ENCODE measurements at places on chromosomes 7 and 10.

GRCh38 chr10:74671716-74672115, 154.7 kb upstream of the KAT6B start:
- DNase-seq, result no peak

DNA sequence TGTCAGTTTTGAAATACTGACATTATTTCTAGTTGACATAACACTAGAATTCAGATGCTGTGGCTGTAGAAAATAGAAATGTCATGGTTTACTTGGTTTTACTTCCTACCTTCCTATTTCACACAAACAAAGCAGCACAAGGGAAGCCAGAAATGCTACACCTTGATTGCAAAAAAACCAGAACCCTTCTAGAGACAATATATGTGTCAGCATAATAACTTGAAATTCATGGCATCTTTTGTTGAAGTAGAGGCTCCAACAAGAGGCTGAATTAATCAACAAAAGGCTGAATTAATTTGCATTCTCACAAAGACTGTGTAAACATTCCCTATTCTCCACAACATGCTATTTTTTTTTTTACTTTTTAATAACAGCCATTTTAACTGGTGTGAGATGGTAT, 25.2 kb downstream of the ZNF117 start:
- DNase-seq, result no peak

DNA sequence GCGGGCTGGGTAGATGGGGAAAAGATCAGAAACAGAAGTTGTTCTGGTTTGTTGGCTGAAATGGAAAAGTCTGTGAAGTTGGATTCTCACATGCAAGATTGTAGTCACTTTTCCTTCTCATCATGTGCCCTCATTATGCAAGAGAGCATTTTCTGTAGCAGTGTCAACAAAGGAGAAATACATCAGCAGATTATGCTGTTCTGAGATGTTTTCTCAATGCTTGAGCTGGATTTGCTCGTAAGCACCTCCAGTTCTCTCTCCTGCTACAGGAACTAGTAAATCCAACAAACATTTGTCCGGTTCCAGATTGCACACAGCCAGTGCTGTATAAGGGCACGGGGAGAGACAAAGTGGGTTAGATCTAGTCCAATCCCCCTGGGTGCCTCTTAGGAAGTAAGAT, 90.0 kb downstream of the GATA3 start:
- no peak for DNase-seq

GRCh38 chr10:47402641-47403301, 18.7 kb upstream of the ZNF488 start:
- DNase-seq, result no peak

DNA sequence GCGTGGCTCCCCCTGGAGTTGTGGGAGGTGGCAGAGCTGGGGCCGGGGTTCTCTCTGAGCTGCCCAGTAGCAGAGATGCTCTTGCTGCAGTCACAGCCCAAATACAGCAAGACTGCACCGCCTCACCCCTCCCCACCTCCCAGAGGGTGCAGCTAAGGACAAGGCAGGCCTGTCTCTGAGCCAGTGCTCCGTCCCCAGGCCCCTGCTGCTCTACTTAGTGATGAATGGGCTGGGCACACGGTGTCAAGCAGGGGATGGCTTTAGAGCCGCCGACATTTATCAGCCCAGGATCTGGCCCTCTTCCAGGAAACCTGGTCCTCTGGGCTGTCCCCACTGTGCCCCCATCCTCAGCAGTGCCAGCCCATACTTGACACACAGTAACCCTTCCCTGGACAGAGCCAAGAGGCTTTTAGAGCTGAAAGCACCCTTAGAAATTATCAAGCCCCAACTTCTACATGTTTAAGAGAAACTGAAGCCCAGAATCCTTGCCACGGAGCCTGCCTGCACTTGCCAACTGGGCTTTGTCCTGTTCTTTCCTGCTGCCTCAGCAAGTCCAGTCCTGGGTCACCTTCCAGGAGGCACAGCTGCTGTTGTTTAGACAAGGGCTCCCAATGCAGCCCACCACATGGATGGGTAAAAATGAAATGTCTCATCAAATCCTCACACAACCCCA, 137.1 kb upstream of the UNC5B start:
- DNase-seq, result no peak

GRCh38 chr7:42115795-42116194, 121.2 kb downstream of the GLI3 start:
- DNase-seq, result no peak

DNA sequence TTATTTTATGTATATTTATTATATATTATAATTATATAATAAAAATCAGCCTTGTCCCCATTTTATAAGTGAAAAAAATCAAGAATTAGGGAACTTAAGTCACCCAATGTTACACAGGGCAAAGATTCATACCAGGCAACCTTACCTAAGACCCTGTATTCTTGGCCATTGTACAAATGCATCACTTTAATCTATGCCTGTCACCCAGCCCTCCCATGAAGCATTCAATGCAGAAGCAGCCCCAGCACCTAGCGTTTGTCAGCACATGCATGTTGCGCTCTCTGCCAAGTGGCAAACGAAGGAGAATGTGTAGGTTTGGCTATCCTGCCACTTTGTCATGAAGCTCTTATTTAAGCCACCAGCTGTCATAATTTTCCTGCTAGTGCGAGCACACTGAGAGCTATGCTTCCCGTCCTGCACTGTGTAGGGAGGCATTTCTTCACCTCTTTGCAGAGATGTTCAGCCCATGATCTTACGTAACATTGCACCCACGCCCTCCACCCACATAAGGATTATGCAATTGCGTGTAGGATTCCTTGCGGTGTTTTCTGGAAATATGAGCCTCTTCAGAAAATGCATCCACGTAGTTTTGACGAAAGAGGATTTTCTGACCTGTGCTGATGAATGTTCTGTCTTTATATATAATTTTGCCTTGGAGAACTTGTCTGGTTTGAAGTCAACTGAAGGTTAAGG, 7.7 kb upstream of the COBL start:
- DNase-seq, result no peak

GRCh38 chr7:35362341-35362740, 108.4 kb upstream of the TBX20 start:
- no peak for DNase-seq

DNA sequence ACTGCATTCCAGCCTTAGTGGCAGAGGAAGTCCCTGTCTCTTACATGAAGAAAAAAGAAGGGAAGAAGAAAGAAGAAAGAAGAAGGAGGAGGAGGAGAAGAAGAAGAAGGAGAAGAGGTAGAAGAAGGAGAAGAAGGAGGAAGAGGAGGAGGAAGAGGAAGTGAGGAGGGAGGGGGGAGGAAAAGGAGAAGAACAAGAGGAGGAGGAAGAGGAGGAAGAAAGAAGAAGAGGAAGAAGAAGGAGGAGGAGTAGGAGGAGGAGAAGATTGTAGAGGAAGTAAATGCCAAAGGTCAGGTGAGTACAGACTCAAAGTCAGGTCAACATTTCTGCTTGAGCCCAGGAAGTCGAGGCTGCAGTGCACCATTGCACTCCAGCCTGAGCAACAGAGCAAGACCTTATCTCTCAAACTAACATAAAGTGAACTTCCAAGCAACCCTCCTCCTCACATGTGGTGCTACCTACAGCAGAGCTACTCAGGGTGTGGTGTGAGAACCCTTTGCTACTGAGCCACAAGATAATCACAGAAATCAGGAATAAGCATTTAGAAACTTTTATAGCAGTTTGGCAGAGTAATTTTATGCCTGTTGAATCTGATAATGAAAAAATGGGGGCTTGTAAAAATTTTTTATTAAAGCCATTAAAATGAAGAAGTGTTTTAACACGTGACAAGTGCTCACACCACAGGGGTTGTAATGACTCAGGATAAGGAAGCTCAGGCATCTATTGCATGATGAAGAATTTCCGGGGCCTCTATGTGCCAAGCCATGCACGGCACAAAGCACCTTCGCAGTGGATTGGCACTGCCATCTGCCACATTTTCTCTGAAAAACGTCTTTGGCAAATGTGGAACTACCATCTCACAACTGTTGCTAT, 224.9 kb upstream of the AUTS2 start:
- no peak for DNase-seq

DNA sequence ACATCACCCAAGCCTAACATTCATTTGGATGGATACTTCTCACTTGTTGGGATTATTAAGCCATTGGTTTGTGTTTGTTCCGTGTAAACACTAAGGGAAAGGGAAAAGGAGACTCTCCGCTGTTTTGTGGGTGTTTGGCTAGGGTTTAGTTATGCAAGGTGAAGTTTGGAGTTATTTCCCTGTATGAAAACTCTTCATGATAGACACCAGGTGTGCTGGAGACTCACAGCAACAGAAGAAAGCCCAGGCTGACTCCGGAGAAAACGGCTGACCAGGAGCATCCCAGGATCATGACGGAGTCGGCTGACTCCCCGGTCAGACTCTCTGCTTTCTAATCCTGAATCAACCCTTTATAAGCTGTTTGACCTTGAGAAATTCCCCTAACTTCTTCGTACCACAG, 94.1 kb upstream of the KLF6 start:
- no peak for DNase-seq

DNA sequence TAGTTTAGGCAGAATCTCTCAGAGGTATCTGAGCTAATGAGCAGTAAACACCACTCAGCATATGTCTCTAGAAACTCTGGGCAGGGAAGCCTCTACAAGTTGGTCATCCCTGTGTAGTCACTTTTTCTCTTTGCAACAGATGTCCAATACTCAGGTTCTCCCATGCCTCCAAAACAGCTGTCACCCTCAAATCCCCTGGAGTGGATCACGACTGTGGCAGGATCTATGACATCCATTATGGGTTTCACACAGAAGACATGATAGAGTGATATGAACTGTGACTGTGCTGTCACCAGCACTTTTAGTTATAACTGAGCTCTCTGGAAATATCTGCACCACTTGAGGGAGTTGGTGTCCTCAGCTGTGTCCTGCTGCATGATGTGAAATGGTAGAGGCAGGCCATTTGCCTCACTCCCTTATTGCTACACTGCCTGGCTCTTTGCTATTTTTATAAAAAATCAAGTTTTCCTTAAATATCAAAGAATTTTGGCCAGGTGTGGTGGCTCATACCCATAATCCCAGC, 24.1 kb upstream of the ZNRF2 start:
- no peak for DNase-seq

DNA sequence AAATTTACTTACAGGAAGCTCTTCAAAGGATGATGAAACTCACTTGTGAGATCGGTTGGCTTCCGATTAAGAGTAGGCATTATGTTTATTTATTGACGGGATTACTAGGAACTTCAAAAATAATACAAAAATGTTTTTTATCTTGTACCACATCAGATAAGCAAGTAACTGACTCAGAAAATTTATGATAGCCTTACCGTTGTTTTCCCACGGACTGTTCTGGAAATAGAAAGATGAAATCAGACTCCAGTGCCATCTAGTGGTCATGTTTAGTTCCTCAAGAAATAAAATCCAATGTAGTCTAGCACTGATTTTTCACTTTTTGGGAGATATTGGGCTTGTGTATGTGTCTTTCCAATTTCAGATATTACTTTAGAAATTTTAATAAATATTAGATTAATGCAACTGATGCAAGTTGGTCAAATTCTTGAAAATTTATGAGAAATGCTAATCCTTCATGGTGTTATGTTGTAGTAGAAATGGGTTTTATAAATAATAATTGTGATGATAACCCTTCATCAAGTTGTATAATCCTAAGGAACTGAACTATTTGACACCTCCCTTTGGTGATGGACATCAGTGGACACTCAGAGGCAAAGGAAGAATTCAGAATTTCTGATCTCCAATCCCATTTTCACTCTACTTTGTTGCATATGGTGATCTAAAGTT, 168.8 kb downstream of the TMEM26 start:
- DNase-seq, result no peak

DNA sequence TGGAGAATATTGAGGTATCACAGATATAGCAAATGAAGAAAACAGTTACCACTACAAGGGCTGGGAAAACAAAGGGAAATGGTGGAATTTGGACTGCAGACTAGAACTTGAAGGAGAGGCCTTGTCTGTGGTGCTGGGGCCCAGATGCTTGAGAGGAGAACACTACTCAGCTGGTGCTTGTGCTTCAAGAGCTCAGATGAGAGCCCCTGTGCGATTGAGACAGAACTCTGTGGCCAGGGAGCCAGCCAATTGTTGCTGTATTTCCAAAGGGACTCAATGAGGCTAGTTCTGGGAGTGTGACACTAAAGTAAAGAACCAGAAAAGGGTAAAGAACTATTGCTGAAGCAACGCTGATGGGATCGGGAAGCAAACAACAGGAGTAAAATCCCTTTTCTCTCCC, 406.5 kb upstream of the SEMA3D start:
- no peak for DNase-seq

All from stimulated activated CD4-positive, alpha-beta T cell treated with anti-CD3 and anti-CD28 coated beads, Interleukin-1b, Interleukin-23, amount 100 ng/mL, for 1 hour (primary cell).